ENCODE measurements at places on chromosomes 3 and 15. TPM values are rescaled to one million over a fixed set of nuclear protein-coding genes. Genes with fewer than 3 reads are reported as not detected.

GRCh38 chr15:69414701-69415167, 585 bp downstream of the KIF23 start:
- DNase-seq = peak; percentile 20

KIF15 gene
- 0.96 TPM for total RNA-seq

DNA sequence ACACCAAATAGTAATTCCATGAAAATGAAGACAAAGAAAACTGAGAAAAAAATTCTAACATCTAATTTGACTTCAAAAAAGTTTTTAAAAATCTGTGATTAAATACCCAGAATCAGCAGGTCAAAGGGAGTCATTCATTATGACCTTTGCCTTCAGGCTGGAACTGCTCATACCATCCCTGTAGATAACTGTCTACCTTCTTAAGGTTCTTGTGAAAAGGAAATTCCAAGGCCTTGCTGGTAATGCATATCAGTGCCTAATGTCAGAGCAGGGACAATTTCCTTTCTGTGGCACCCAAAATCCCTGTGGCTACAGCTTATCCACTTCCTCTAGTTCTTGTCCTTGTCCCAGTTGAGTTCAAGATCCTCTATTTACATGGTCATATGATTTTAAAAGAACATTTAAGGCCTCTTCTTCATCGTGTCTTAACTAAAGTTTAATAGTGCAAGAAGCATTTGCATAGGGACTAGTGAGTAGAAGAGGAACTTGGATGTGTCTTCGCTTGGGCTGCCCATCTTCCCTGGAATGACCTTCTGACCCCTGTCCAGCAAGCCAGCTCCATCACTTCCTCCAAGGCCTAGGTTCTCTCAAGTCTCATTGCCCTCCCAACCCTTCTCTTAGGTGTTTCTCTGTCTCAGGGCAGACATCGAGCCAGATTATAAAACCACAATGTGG, 8.7 kb upstream of the PLCL2 start:
- no peak for DNase-seq

DNA sequence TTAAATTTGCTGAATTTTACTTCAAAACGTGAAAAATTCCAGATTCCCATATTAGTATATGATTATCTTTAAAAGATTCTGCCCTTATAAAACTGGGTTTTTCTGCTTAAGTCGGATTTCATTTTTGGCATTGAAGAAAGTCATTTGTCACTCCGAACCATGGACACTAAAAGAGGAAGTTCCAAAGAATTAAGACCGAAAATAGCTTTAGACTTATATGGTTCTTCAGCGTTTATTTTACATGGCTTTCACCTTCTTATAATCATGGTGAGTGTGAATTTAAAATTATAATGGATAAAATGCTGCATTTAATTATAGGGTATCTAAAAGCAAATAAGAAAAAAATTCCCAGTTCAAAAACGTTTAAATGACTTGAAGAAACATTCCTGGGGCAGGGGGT, 1.0 kb downstream of the C3orf38 start:
- DNase-seq = no peak

PLSCR1 gene
- 333 TPM for total RNA-seq

ZDHHC19 gene
- total RNA-seq = not detected

NMNAT3 gene
- 7.9 TPM for total RNA-seq

DNA sequence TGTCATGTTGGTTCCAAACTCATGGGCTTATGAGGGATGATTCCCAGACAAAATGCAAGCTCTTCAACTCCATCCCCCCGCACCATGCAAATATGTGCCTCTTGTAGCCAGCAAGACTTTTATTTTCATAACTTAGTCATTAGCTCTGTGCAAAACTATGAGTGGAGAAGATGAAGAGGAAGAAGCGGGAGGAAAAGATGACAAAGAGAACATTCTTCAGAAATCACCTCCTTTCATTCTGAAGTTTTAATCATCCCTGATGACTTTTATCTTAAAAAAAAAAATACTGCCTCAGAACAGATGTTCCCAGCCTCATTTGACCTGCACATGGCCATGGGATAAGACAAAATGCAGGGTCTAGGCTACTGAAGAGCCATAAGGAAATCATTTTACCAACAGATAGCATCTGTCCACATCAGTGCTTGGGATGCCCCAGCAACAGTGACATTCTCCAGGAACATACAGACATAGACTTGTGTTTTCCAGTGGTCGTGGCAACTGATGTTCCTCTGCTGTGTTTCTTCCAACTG, 145.5 kb downstream of the WNT5A start:
- DNase-seq = no peak

KCNMB2 gene
- total RNA-seq = not detected

- no peak for DNase-seq
Measured at GRCh38 chr15:34794590-34795206, 651 bp downstream of the ACTC1 start.

UBAP1L gene
- 2.0 TPM for total RNA-seq

- peak; percentile 59 for DNase-seq
Measured at GRCh38 chr3:13896473-13897154, 16.7 kb upstream of the WNT7A start.

- no peak for DNase-seq
Measured at GRCh38 chr3:18440066-18440722, 15.1 kb upstream of the SATB1 start.

SYNPR gene
- not detected for total RNA-seq

TMCO5A gene
- total RNA-seq = not detected

DNA sequence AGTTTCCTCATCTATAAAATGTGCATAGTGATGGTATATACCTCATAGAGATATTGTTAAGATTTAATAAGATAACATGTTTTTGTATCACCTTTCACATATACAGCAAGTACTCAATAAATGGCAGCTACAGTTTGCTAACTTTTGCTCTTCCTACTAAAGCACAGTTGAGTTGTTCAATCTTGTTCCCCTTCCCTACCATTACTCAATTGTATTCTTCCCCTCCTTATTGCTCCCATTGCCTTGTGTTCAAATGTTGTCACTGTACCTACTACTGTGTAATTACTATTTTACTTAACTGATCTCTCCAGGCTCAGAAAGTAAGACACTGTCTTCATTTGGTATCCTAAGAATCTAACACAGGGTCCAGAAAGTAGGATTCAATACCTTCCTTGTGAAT, 5.5 kb downstream of the CD47 start:
- DNase-seq = no peak

GRCh38 chr3:158471639-158472294, 99.2 kb upstream of the MLF1 start:
- DNase-seq = no peak

- DNase-seq = peak; percentile 48
Measured at GRCh38 chr3:88263417-88264100, 113.8 kb downstream of the C3orf38 start.

GRCh38 chr15:62712455-62712839, 330.1 kb upstream of the TPM1 start:
- no peak for DNase-seq

GRCh38 chr3:24086617-24087404, 141.7 kb downstream of the NR1D2 start:
- no peak for DNase-seq

CSTA gene
- 1.4 TPM for total RNA-seq

GRCh38 chr3:11021611-11022011, 29.1 kb downstream of the SLC6A1 start:
- DNase-seq = no peak

IGSF10 gene
- total RNA-seq = 1.1 TPM

LMAN1L gene
- total RNA-seq = not detected

GRCh38 chr3:149448331-149448831, 26.1 kb upstream of the TM4SF4 start:
- DNase-seq = no peak

DNA sequence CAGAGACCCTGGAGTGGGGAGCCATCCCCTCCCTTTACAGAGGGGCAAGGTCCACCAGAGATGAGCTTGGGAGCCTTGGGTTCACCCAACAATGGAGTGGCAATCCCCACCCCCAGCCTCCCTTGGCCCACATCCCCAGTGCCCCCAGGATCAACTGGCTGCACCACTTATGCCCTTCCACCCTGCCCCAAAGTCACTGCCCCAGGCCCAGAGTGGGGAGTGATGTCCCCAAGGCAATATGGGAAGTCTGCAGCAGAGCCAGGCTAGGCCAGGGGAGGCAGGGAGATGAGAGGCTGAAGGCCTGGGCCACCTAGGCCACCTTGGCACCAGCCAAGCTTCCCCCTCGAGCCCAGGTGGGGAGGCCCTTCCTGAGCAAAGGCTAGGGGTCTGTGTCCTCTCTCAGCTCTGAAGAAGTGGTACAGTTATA, 145.5 kb downstream of the SMAD6 start:
- DNase-seq = peak; percentile 3

PLCD1 gene
- 57.2 TPM for total RNA-seq

GPR87 gene
- not detected for total RNA-seq

- DNase-seq = no peak
Measured at GRCh38 chr3:153599685-153600084, 437.7 kb downstream of the RAP2B start.

GRCh38 chr3:177057768-177058167, 139.5 kb downstream of the TBL1XR1 start:
- DNase-seq = no peak

DNA sequence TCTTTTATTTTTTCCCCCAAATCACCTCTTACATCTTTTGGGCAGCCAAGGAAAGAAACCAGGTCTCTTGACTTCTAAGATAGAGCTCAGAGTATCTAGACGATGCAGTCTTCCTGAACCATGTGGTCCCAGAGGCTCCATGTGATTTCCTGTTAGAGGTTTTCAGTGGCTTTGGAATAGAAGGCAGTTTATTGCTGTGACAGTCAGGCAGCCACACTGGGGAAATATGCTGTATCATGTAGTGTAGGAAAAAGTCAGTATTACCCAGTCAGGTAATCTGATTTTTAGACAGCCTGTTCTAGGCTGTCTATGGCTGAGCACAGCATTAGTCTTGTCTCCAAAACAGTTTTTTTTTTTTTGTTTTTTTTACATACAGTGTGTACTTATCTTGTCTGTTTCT, 294.3 kb downstream of the THSD4 start:
- DNase-seq = no peak

GRK7 gene
- not detected for total RNA-seq

GRCh38 chr3:30779686-30780287, 114.7 kb downstream of the GADL1 start:
- DNase-seq = no peak

PTPRG gene
- total RNA-seq = 83.4 TPM

CCR9 gene
- total RNA-seq = 0.14 TPM

DNA sequence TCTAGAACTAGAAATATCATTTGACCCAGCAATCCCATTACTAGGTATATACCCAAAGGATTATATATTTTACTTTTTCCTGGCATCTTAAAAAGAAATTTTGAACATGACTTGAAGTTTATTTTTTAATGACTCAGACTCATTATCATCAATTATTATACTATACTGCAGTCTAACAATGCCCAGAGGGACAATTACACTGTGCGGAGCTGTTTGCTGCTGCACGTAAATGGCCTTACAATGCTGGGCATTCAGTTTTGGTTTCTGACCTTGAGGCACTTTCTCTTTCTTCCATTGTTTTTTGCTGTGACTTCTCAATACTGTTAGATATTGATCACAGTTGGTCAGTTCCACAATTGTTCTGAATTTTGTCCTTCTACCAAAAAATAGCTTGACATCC, 128.8 kb downstream of the GBE1 start:
- DNase-seq = no peak

DNA sequence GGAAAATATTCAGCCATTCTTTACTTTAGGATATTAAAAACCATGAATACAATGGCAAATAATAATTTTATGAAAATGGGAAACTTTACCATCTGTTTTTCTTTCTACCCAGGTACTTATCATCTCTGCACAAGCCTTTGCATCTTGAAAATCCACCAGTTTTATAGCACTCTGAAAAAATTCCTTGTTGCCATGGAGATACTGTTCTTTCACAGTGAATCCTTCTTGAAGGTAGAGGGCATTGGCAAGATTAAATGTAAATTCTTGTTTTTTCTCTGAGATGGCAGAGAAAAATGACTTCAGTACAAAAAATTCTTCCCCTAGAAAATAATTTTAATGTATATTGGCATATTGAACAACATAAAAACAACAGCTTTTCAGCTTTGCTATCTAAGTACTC, 6.9 kb downstream of the SERPINI2 start:
- no peak for DNase-seq

Measured in transverse colon (tissue), 4 donors.